ENCODE measurements at places on chromosomes 11 and 22.

- peak; percentile 25 for DNase-seq
These were observed 4.8 kb downstream of the PIM3 start for GRCh38 chr22:49965091-49966040.

GRCh38 chr11:120200677-120201076 lies 10.2 kb upstream of the OAF start:
- no peak for DNase-seq

DNA sequence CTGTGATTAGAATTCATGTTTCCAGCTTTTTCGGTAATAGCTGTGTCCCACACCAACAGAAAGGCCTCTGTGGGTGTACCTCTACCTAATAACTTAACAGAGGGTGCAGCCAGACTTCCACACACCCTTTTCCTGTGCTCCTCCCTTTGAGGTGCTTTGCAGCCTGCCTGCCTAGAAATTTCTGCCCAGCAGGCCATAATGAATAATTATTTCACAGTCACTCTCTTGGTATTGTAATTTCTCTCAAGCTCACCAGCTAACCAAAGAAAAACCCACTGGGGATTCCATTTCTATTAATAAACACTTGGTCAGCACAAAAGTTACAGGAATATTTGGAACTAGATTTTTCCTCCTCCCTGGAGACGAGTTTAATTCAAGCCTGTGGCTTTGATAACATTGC lies 13.3 kb downstream of the WT1 start:
- no peak for DNase-seq

GRCh38 chr22:42343531-42344081 lies 73.2 kb upstream of the TCF20 start:
- peak; percentile 16 for DNase-seq

DNA sequence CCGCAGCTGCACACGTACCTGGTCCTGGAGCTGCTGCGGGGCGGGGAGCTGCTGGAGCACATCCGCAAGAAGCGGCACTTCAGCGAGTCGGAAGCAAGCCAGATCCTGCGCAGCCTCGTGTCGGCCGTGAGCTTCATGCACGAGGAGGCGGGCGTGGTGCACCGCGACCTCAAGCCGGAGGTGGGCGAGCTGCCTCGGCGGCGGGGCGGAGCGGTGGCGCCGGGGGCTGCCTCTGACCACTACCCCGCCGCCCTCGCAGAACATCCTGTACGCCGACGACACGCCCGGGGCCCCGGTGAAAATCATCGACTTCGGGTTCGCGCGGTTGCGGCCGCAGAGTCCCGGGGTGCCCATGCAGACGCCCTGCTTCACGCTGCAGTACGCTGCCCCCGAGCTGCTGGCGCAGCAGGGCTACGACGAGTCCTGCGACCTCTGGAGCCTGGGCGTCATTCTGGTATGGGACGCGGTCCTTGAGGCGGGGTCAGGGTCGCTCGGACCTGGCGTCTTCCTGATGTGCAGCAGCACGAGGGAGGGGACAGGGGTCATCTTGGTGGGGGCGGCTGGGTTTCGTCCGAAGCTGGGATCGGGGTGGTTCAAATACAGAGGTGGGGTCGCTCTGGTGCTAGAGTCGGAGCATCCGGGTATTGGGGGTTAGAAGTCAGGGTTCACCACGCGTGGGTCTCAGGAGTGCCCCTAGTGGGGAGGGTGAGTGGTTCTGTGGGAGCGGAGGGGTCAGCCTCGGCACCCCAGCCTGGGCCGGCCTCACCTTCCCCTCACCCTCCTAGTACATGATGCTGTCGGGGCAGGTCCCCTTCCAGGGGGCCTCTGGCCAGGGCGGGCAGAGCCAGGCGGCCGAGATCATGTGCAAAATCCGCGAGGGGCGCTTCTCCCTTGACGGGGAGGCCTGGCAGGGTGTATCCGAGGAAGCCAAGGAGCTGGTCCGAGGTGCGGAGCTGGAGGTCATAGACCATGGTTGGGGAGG lies 10.8 kb downstream of the RPS6KA4 start:
- DNase-seq = no peak

- DNase-seq = no peak
These were observed 188.9 kb downstream of the BRD1 start for GRCh38 chr22:49638788-49639187.

Measured in stimulated activated CD4-positive, alpha-beta T cell treated with anti-CD3 and anti-CD28 coated beads, Interleukin-4, amount 100 ng/mL, for 1 hour (primary cell).